Central memory CD8-positive, alpha-beta T cell (primary cell): ENCODE measurements at places on chromosomes 4 and X.

DNA sequence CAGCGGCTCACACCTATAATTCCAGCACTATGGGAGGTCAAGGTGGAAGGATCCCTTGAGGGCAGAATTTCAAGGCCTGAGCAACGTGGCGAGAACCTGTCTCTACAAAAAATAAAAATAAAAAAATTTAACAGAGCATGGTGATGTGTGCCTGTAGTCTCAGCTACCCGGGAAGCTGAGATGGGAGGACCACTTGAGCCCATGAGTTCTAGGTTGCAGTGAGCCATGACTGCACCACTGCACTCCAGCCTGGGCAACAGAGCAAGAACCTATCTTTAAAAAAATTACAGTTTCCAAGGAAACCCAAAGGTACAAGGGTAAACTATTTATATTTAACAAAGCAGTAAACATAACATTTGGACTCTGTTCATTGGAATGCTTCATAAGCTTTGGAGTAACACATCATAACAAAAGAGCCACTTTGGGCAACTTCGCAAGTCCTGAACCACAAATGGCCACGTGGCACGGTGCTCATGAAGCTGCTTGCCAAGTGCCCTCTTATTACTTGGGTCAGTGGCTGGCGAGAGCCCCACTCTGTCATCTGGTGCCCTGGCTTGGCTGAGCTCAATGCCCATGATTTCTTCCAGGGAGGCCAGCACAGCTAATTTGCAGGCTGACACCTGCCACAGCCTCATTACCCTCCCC, 165.6 kb downstream of the SH3KBP1 start:
- DNase-seq: no peak

- no peak for DNase-seq
Observed at GRCh38 chrX:130304587-130305368, 34.9 kb upstream of the SLC25A14 start.

DNA sequence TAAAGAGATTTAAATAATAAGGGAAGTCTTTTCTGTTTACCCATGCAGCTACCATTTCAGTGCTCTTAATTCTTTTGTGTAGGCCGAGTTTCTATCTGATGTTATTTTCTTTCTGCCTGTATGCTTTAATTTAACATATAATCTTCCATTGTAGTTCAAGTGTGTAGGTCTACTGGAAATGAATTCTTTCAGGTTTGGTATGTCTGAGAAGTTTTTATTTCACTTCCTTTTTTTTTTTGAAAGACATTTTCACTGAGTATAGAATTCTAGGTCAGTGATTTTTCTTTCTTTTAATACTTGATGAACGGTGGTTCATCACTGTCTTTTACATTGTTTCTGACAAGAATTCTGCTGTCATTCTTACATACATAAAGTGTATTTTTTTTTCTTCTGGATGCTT, 42.1 kb downstream of the VAMP7 start:
- no peak for DNase-seq

DNA sequence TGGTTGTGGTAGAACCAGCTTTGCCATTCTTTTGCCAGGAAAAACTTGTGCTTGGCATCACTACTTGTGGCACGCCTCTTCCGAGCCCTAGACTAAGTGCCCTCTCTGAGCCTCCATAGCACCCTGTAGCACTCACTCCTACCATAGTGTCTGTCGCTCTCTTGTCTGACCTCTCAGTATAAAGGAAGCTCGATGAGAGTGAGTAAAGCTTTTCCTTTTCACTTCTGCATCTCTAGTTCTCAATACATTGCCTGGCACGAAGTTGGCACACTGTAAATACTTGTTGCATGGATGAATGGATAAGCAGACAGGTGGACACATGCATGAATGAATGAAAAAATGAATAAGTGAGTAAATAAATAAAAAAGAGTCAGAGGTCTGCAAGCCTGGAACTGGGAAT, 48.3 kb downstream of the TLR10 start:
- DNase-seq: no peak

- no peak for DNase-seq
Observed at GRCh38 chrX:116318672-116319071, 117.7 kb upstream of the SLC6A14 start.

GRCh38 chrX:118212817-118213183, 96.2 kb upstream of the KLHL13 start:
- no peak for DNase-seq

- no peak for DNase-seq
Observed at GRCh38 chr4:167985565-167985964, 106.8 kb upstream of the ANXA10 start.

DNA sequence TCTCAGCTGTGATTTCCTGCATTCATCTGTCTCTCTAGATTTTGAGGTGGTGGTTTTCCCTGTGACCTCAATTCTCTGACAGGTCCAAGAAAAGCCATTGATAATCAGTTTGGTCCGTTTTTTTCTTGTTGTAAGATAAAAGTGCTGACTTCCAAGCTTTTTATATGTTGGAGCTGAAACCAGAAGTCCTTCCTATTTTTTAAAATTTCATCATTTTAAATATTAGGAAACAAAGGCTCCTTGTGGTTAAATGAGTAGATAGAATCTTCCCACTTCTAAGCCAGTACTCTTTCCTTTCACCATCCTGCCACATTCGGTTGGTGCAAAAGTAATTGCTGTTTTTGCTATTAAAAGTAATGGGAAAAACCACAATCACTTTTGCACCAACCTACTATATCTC, 18.3 kb downstream of the RNF175 start:
- DNase-seq: no peak

DNA sequence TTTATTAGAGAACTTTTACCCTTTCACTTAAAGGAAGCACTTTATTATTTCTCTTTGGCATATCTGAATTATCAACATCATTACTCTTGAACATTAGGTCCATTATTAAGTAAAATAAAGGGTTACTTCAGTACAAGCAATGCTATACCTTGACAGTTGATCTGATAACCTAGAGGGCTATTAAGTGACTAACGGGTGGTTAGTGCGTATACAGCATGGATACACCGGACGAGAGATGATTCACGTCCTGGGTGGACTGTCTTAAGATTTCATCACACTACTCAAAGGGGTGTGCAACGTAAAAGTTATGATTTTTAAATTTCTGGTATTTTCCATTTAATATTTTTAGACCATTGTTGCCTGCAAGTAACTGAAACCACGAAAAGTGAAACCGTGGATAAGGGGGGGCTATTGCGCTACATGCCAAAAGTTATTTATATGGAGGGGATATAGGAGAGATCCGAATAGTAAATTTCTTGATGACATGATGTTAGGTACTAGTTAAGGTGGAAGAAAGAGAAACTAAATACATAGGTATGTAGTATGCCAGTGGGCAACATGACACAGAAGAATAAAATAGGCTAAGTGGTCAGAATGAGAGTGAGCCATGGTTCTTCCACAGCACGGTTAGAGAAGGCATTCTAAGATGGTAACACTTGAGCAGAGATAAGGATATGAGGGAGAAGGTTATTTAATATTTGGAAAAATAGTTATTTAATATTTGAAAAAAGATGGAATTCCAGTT, 230.8 kb upstream of the ANKRD50 start:
- DNase-seq: no peak

DNA sequence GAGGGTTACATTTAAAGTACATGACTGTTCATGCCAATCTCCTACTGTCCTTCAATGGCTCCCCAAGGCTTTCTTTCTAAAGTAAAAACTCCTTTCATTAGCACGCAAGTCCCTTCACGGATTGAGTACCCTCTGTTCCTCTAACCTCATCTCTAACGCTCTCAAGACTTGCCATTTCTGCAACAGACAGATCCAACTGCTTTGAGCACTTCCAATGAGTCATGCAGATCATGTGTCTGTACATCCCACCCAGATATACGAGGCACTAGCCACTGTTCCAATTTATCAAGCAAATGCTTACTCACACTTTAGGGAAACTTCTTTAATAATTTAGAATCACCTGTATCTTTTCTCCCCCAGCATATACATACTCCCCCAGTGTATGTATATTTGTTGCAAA, 332.5 kb upstream of the ZFP42 start:
- DNase-seq: no peak

GRCh38 chrX:154439841-154440240, 2.9 kb downstream of the GDI1 start:
- no peak for DNase-seq
